Activated CD4-positive, CD25-positive, alpha-beta regulatory T cell treated with anti-CD3 and anti-CD28 coated beads, Interleukin-2, amount 50 U/mL, for 24 hours (primary cell): ENCODE measurements at places on chromosomes 1 and 21.

DNA sequence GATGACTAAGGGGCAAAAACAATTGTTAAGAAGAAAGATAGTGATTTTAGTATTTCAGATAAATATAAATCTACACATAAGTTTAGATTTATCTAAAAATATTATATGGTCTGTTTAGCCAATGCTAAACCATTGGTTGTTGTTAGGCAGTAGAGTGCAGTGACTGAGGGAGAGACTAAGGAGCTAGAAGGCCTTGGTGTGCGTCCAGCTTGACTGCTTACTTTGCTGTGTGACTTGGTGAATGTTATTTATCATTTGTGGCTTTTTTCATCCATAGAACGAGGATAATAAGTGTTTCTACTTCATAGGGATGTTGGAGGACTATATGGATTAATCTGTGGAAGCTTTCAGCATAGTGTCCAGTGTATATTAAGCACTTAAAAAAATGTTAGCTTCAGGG is 264.7 kb upstream of the C1orf105 start:
- no peak for ATAC-seq

- no peak for ATAC-seq
These were observed 259.3 kb downstream of the SRGAP2C start for GRCh38 chr1:121444096-121444495.

DNA sequence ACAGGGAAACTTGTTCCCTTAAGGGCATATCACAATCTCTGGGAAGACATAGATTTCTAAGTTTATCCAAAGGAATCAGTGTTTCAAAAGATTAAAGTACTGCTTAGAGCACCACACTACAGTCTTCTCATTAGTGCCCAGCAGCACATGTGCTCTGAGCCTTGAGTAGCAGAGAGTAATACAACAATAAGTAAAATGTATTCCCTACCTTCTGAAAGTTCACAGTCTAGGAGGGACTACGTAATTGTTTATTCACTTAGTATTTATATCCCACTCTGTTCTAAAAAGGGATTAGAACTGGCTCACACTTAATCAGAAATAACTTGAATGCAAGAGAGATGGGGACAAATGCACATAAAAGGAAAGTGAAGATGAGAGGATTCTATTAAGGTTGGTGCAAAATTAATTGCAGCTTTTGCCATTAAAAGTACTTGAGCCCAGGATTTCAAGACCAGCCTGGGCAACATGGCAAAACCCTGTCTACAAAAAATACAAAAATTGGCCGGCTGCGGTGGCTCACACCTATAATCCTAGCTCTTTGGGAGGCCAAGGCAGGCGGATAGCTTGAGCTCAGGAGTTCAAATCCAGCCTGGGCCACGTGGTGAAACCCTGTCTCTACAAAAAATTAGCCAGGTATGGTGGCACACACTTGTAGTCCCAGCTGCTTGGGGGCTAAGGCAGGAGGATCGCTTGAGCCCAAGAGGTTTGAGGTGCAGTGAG is 9.0 kb downstream of the SYNC start:
- no peak for ATAC-seq

DNA sequence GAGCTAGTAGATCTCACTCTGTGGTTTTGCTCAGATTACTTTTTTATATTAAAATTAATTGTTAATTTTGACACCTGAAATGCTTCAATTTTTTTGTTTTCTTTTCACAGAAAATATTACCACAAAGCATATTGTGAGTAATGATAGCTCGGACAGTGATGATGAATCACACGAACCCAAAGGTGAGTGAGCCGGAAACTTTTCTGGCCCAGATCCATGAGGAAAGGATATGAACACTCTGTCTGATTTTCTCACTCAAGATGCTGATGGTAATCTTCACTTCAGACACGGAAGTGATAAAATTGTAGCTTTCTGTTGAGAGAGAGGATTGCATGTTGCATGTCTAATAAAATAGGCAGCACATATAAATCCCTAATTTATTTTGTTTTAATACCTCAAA is 121.8 kb downstream of the PLA2G4A start:
- no peak for ATAC-seq
